ENCODE measurements at places on chromosomes 7 and 10.

DNA sequence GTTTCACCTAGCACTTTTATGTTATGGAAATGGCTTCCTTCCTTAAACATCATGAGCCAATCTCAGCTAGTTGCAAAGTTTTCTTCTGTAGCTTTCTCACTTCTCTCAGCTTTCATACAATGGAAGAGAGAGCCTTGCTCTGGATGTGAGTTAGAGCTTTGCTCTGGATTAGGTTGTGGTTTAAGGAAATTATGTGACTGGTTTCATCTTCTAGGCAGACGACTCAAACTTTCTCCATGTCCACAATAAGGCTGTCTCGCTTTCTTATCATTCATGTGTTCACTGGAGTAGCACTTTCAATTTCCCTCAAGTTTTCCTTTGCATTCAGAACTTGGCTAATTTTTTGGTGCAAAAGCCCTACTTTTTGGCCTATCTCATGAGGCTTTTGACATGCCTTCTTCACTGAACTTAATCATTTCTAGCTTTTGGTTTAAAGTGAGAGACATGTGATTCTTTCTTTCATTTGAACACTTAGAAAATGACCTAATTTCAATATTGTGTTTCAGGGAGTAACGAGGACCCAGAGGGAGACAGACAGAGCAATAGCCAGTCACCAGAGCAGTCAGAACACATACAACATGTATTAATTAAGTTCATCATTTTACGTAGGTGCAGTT lies 49.8 kb downstream of the CNOT4 start:
- no peak for DNase-seq

DNA sequence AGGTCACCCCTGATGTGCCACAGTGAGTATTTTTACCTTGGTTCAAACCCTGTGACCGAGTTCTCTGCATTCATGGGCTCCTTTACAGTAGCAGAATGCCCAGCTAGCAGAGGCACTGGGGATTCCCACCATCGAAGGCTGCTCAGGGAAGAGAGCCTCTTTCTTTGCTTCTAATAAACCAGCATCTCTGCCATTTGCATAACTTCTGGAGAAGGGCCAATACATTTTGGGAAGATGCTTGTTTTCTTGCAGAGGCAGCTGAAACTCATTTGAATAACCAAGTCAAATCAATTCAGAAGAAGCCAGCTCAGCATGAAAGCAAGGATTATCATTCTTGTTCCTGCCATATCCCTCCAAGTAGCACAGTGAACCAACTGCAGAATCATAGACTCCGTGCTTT lies 82.9 kb upstream of the WDR11 start:
- DNase-seq, result no peak

DNA sequence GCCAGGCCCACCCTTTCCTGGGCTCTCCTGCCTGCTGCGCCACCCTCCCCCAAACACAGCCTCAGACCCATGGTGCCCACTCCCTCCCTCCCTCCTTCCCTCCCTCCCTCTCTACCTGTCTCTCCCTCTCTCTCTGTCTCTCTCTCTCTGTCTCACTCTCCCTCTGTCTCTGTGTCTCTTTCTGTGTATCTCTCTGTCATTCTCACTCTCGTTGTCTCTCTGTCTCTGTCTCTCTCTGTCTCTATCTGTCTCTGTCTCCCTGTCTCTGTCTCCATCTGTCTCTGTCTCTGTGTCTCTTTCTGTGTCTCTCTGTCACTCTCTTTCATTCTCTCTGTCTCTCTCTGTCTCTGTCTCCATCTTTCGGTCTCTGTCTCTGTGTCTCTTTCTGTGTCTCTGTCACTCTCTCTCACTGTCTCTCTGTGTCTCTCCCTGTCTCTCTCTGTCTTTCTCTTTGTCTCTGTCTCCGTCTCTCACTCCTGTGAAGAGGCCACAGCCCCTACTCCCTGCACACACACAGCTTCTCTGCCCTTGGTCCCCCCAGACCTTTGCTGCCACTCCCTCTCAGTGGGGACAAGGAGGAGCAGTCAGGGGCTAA lies 51.5 kb downstream of the CALML3 start:
- DNase-seq, result no peak

DNA sequence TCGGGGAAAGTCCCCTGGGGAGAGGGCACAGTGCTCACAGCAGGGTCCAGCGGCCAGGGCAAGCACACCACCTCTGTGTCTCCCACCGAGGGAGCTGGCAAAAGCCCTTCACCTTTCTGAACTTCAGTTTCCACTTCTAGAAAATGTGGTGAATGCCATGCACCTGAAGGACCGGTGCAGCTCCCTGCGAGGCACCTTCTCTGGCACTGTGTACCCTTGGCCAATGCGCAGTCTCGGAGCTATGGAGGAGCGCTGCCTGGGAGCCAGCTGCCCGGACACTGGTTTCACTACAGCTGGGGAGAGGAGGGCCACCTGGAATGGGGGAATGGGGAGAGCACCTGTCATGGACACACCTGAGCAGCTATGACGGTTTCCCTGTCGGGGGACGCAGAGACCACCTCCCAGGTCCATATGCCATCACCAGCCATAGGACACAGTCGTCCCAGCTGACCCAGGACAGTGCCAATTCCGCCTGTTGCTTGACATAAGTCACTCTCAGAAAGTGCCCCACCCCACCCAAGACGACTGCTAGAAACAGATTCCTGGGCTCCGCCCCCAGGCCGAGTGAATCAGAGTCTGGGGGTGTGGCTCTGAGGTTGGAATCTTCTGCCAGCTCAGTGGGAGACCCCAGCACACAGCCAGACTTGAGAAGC lies 16.8 kb downstream of the RASGEF1A start:
- DNase-seq, result no peak

DNA sequence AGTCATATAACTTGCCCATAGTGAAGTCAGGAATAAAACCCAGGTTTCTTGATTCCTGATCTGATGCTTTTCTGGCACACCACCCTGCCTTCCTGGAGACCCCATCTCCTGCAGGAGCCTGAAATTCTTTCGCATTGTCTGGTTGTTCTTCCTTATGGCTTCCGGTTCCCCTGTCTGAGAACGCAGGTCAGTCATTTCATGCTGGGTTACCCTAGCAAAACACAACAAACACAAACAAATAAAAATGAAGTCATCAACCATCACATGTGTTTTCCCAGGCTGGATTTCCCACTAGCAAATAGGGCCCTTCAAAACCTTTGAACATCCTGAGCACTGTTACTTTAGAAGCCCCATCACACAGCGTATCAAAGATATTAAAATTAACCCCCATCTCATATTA lies 569.6 kb downstream of the LRMDA start:
- DNase-seq, result no peak

- no peak for DNase-seq
Measured at GRCh38 chr10:78868861-78869260, 199.9 kb upstream of the ZMIZ1 start.

DNA sequence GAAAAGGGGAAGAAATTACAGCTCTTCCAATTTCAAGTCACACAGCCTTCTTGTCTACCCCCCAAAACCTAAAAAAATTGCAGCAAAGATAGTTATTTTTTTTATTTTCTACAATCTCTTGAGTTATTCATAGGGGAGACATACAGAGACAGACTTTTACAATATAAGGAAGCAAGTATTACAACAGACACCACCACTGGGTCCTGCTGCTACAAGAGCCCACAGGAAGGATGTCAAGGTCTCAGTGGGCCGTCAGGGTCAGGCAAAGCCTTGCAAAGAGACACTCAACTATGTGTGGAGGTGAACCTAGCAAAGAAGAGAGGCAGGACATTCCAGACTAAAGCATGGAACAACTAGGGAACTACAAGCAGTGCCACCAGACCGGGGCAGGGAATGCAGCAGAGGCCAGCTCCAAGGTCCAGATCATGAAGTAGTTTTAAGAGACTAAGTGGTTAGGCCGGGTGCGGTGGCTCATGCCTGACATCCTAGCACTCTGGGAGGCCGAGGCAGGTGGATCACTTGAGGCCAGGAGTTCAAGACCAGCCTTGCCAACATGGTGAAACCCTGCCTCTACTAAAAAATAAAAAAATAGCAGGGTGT lies 28.2 kb upstream of the ZCCHC24 start:
- no peak for DNase-seq

DNA sequence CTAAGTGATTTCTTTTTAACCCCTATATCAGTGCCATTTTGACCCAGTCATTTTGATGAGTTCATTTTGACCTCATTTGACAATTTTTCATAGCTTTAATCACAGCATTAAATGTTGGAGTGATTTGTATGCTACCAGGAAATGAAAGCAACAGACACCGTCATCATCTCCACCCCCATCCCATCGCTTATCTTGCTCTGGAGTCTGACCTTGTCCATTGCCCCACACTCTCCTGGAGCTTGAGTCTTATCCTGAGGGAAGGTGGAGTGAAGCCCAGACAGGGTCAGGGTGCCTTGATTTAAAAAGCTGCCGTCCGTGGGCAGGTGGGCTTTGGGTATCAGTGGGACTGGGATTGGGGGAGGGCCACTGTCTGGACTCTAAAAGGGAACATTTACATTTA lies 94.7 kb upstream of the JCAD start:
- no peak for DNase-seq

DNA sequence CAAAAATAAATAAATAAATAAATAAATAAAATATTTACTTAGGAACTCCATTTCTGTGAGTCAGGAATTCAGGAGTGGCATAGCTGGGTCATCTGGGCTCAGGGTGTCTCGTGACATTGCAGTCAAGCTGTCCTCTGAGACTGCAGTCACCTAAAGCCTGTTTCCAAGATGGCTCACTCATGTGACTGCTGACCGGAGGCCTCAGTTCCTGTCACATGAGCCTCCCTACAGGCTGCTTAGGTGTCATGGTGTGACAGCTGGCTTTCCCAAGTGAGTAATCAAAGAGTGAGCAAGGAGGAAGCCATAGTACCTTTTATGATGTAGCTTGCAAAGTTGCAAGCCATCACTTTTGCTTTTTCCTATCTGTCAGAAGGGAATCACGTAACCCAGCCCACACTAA lies 128.6 kb upstream of the KCTD7 start:
- no peak for DNase-seq

DNA sequence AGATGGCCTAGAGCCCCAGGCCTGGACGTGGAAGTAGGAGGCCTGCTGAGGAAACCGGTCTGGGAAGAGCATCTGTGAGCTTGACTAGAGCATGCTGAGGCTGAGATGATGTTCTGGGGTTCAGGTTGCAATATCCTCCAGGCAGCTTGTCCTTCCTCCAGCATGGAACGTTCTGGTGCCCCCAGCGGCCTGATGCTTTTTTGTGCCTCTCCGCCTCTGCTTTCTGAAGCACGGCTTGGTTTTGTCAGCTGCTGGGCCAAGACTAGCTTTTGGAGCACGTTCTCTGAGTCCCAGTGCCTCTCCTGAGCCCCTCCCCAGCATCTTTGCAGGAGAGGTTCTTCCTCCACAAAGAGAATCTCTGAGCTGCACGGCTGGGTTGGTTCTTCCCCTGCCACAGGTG lies 682.0 kb upstream of the FOXK1 start:
- DNase-seq, result no peak

DNA sequence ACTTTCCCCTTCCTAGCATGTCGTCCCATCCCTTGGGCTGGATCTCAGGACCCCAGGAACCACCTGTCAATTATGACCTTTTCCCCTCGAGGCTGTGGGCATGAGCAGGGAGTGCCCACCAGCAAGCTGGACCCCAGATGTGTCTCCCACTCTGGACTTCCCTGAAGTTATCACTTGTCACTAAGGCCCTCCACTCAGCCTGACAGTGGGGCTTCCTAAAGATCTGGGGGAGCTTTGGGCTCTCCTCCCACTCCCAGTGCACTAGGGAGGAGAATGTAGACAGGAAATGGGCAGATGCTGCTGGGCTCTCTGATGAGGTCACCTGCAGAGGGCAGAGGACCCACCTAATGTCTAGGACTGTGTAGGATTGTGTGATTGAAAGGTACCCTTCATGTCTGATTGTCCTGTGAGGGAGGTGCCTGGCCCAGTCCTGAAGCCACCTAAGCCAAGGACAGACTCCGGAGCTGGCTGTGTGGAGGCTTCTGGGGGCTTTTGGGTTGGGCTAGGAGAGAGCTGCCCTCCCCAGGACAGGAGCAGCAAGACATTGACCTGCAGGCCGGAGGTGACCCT lies 18.7 kb downstream of the MYO1G start:
- no peak for DNase-seq
